CD4-positive, alpha-beta T cell (primary cell): ENCODE measurements at places on chromosomes 16 and 17.

GRCh38 chr17:69434164-69434579 is 19.7 kb downstream of the MAP2K6 start:
- no peak for DNase-seq

- no peak for DNase-seq
These were observed 51.2 kb upstream of the CHMP6 start for GRCh38 chr17:80940171-80941123.

DNA sequence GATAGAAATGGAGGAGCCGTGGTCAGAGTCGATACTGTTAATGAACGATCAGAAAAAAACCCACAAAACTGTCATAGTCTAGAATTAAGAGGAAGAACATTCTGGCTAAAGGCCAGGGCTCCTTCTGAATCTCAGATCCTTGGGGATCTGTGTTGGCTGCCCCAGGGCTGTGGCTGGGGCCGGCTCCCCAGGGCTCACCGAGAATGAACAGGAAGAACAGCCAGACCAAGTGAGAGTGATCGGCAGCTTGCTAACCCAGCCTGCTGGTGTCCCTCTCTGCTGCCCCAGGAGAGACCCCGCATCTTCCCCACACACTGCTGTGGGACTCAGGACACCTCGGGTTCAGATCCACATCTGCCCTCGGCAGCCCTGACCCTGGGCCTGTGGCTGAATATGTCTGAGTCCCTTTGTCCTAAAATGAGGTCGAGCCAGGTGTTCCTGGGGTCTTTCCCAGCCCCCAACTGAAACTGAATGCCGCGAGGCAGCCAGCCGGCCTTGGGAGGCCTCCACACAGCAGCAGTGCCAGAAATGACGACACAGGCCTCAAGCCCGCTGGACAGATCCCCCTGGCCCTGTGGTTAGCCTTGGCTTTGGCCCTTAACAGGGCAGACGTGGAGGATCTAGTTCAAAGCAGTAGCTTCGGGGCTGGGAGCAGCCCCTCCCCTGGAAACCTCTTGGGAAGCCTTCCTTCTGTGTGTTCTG is 23.9 kb upstream of the CLEC18A start:
- no peak for DNase-seq

- DNase-seq: no peak
These were observed 26.8 kb upstream of the AXIN2 start for GRCh38 chr17:65588181-65588808.

DNA sequence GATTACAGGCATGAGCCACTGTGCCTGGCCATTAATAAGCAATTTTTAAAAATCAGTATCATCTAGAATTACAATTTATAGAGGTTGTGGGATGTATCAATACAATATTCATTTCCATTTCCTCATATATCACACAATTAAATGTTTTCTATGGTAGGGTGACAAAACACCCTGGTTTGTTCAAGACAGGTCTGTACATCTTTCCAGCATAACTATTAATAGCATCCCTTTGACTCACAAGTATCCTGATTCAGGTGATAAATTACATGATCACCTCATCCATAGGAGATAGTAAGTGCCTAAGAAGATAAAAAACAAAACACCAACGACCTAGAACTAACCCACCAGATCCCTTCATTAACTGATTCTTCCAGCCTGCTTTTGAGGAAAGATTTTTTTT is 13.1 kb downstream of the COIL start:
- no peak for DNase-seq

GRCh38 chr17:29575511-29576213 is 7.2 kb downstream of the TP53I13 start:
- DNase-seq: no peak
